Activated naive CD4-positive, alpha-beta T cell treated with anti-CD3 and anti-CD28 coated beads for 36 hours (primary cell): ENCODE measurements at places on chromosomes 4 and X. TPM values are rescaled to one million over a fixed set of nuclear protein-coding genes. Genes with fewer than 3 reads are reported as not detected.

DNA sequence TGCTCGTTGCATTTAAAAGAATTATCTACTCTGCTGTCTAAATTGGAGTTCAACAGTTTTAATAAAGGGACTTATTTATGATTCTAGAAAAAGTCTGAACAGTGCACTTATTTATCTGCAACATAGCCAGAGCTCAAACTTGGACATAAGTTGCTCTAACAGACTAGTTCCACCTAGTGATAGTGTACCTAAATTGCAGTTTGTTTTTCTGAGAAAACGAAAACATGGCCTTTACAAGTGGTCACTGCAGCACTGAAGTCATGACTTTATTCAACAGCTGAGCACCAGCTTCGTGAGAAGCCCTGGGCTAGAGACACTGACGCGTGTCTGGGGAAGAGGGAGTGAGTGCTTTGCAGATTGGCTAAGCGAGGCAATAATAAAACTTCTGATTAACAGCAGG lies 77.3 kb upstream of the IGSF1 start:
- H3K4me1 ChIP-seq = no peaks in the 10 kb centered on the region
- no peaks in the 10 kb centered on the region for H3K36me3 ChIP-seq
- H3K27me3 ChIP-seq = no peaks in the 10 kb centered on the region

DNA sequence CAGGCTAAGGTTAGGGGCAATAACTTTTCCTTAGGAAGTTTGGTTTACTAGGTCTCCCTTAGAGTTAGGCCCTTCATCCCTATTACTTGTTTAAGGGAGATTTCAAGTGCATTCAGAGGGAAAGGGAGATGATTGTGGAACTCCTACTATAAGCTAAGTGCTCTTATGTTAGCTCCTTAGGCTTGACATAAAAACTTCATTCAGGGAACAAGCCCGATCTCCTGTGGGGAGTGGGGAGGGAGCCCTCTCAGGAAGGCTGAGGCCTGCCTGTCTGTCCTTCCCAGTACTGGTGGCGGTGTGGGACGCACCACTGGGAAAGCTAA lies 8.0 kb downstream of the KLF3 start:
- peaks cover 86% of the 10 kb centered on the region for H3K4me1 ChIP-seq
- DNase-seq = no peak
- H3K4me3 ChIP-seq = peak overlapping the region; percentile 76
- peaks cover 3% of the 10 kb centered on the region for H3K36me3 ChIP-seq
- H3K27ac ChIP-seq = peak overlapping the region; percentile 92
- H3K27me3 ChIP-seq = no peaks in the 10 kb centered on the region

DNA sequence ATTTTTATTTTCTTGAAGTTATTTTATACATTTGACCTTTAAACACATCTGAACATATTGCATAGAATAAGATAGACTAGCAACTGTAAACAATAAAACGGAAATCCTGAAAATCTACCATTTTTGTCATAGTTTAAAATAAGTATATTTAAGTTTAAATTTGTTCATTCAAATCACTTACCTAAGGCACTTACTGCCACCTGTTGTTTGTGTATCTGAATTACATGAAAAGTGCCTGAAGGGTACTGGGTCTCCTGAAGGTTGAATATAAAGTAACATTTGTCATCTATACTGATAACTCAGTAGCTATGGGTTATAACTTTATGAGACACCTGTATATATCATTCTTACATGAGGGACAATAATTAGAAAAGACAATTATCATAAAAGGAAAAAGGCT lies 38.6 kb downstream of the TRPC5 start:
- H3K36me3 ChIP-seq = no peaks in the 10 kb centered on the region
- H3K4me3 ChIP-seq = no peak overlapping the region
- H3K27me3 ChIP-seq = peaks cover 5% of the 10 kb centered on the region
- DNase-seq = no peak
- no peak overlapping the region for H3K27ac ChIP-seq

Gene HMX1
- not detected for total RNA-seq

GRCh38 chr4:89685277-89685676 lies 151.7 kb downstream of the SNCA start:
- no peak for DNase-seq
- no peaks in the 10 kb centered on the region for H3K36me3 ChIP-seq
- peaks cover 6% of the 10 kb centered on the region for H3K27me3 ChIP-seq
- no peak overlapping the region for H3K27ac ChIP-seq
- no peak overlapping the region for H3K4me3 ChIP-seq

DNA sequence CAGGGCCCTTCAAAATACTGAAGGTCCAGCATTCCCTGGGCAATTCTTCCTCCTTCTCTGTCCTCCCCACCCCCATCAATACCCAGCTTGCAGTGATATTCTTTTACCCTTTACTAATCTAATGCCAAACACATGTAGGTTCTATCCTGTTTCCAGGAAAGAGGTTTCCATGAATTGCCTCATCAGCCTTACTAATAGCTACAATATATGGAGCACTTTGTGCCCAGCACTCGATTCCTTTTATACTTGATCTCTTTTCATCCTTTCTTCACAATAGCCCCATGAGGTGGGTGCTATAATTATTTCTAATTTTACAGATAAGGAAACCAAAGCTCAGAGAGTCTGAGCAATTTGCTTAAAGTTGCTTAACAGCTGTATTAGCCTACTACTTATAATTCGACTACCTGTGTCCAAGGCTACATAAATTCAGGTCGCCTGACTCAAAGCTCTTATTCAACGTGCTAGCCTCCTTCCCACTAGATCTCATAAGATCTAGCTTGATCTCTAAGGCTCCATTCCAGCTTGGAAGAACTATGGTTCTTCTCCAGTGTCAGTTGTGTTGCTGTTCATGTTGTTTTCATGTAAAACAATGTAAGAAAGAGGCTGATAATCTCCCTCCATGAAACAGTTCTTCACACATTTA lies 229.6 kb upstream of the PGRMC2 start:
- H3K4me1 ChIP-seq = peaks cover 14% of the 10 kb centered on the region
- no peak for DNase-seq
- H3K4me3 ChIP-seq = no peak overlapping the region
- H3K27me3 ChIP-seq = peaks cover under 1% of the 10 kb centered on the region

Gene SORBS2
- not detected for total RNA-seq

DNA sequence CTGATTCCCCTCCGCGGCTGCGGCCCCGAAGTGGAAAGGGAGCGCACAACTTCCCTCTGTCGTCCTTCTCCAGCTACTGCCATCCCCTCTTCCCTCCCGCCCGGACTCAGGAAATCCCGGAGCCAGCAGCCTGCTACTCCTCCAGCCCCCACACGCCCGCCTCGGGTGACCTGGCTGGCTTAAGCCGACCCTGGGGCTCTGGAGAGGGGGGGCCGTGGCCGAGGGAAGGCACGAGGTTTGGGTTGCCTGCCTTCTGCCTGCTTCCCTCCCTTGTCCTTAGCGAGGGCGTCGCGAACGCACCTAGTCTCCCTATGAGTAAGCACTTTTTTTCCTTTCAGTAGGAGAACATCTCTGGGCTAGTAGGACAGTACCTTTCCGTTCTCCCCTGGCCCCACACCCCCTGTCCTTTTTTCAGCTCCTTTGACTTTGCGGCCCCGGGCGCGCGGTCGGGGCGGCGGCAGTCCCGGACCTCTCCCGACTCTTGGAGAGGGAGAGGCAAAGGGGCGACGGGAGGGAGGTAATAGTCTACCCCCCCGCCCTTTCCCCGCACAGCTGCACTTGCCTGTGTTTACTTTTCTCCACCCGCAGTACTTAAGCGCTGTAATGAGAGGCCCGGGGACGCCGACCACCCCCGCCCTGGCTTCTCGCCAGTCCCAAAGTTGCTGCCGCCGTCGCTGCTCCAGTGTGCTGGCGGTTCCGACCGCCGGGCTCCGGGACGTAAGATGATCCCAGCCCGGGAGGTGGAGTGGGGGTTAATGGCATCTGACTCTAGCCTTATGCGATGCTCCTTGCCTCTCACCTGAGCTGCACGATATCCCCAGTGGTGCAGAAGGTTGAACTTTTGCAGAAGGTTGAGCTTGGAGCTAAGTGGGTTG lies 868 bp downstream of the PLS3 start:
- peak overlapping the region; percentile 48 for H3K4me3 ChIP-seq
- no peak for DNase-seq
- H3K27me3 ChIP-seq = peaks cover 17% of the 10 kb centered on the region
- H3K27ac ChIP-seq = no peak overlapping the region

Gene MAGEB17
- total RNA-seq = not detected

GRCh38 chr4:127993151-127993550 lies 27.9 kb downstream of the ABHD18 start:
- H3K4me1 ChIP-seq = peaks cover 22% of the 10 kb centered on the region
- no peaks in the 10 kb centered on the region for H3K27me3 ChIP-seq
- no peak overlapping the region for H3K27ac ChIP-seq
- H3K36me3 ChIP-seq = peaks cover 31% of the 10 kb centered on the region
- H3K4me3 ChIP-seq = no peak overlapping the region

DNA sequence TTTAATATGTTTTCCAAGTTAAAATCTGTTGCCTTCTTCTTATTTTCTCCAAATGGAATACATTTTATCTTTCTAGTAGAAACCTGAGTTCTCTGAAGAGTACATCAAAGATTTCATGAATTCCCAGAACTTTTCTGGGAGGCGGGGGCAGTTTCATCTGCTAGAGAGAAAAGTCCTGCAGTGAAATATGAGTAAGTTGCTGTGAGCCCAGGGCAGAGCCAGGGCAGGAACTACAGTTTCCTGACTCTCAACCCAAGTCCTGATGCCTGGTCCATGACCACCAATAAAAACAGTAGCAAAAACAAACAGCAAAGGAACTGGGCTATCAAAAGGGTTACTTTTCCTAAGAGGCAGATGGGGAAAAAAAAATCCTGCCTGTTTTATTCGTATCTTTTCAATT lies 239.4 kb upstream of the CTSO start:
- DNase-seq = no peak
- H3K27ac ChIP-seq = no peak overlapping the region
- H3K27me3 ChIP-seq = no peaks in the 10 kb centered on the region
- no peaks in the 10 kb centered on the region for H3K36me3 ChIP-seq
- no peaks in the 10 kb centered on the region for H3K4me1 ChIP-seq

- H3K36me3 ChIP-seq = no peaks in the 10 kb centered on the region
- no peaks in the 10 kb centered on the region for H3K27me3 ChIP-seq
- H3K4me1 ChIP-seq = no peaks in the 10 kb centered on the region
- no peak overlapping the region for H3K27ac ChIP-seq
- no peak overlapping the region for H3K4me3 ChIP-seq
- no peak for DNase-seq
Measured at GRCh38 chrX:24550166-24550565, 85.1 kb downstream of the PDK3 start.

- no peaks in the 10 kb centered on the region for H3K4me1 ChIP-seq
- H3K27me3 ChIP-seq = no peaks in the 10 kb centered on the region
- no peak for DNase-seq
- no peak overlapping the region for H3K4me3 ChIP-seq
- no peak overlapping the region for H3K27ac ChIP-seq
Measured at GRCh38 chr4:181957088-181957487, 286.1 kb upstream of the TENM3 start.

GRCh38 chrX:153669901-153670731 lies 3.5 kb downstream of the PNCK start:
- H3K27me3 ChIP-seq = peaks cover 17% of the 10 kb centered on the region
- H3K4me3 ChIP-seq = no peak overlapping the region
- no peak for DNase-seq
- H3K27ac ChIP-seq = no peak overlapping the region
- H3K4me1 ChIP-seq = peaks cover 10% of the 10 kb centered on the region
- H3K36me3 ChIP-seq = no peaks in the 10 kb centered on the region

Gene TRIM61
- total RNA-seq = 0.84 TPM

DNA sequence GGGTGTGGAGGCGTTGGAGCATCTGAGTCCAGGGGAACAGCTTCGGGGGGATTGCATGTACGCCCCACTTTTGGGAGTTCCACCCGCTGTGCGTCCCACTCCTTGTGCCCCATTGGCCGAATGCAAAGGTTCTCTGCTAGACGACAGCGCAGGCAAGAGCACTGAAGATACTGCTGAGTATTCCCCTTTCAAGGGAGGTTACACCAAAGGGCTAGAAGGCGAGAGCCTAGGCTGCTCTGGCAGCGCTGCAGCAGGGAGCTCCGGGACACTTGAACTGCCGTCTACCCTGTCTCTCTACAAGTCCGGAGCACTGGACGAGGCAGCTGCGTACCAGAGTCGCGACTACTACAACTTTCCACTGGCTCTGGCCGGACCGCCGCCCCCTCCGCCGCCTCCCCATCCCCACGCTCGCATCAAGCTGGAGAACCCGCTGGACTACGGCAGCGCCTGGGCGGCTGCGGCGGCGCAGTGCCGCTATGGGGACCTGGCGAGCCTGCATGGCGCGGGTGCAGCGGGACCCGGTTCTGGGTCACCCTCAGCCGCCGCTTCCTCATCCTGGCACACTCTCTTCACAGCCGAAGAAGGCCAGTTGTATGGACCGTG lies 2.2 kb downstream of the AR start:
- no peaks in the 10 kb centered on the region for H3K36me3 ChIP-seq
- H3K27me3 ChIP-seq = peaks cover 33% of the 10 kb centered on the region
- peaks cover 8% of the 10 kb centered on the region for H3K4me1 ChIP-seq
- DNase-seq = no peak
- no peak overlapping the region for H3K27ac ChIP-seq
